ENCODE measurements at places on chromosomes 16 and 17.

GRCh38 chr16:49750341-49751000, 105.4 kb downstream of the ZNF423 start:
- no peak for DNase-seq

DNA sequence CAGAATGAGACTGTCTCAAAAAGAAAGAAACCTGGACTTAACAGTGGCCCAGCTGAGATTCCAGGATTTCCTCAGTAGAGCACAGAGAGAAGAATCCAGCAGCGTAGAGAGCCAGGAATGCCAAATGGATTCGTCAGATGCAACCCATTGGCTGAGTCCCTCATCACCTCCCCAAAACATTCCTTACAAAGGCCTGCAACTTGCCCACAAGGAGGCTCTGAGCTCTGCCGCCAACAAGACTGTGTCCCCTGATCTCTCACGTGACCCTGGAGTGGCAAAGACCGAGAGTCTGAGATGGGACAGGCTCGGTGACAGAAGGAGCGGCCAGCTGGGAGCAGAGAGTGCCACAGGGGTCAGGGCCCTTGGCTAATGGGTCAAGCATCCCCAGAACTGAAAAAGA, 6.9 kb upstream of the CHMP6 start:
- DNase-seq = no peak

DNA sequence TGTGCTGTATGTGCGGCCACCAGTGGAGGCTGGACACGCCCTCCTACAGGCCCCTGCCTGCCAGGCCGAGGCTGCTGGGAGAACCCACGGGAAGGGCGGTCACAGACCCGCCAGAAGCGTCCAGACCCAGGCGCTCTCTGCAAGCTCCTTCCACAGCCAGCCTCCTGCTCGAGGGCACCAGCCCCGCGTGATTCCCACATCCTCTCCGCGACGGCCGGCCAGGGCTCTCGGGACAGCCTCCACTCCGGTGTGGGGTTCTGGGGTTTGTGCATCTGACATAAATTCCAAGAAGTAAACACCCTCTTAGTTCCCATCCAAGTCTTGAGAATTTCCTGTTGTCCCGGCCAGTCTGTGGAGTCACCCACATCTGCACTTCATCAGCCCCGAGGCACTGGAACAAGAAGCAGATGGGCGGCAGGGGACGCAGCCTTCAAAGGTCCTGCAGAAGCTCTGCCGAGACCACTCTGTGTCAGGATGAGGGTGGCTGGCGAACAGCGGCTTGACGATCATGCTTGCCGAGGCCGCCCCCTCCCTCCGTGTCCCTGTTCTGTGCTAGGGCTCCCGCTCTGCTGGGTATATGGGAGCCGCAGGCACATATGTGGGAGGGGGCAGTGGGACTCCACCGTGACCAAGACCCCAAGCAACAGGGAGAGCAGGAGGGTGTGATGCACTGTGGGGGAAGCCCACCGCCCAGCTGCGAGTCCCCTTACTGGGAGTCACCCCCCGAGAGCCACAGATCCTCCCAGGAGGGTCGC, 2.4 kb upstream of the TMEM204 start:
- no peak for DNase-seq

DNA sequence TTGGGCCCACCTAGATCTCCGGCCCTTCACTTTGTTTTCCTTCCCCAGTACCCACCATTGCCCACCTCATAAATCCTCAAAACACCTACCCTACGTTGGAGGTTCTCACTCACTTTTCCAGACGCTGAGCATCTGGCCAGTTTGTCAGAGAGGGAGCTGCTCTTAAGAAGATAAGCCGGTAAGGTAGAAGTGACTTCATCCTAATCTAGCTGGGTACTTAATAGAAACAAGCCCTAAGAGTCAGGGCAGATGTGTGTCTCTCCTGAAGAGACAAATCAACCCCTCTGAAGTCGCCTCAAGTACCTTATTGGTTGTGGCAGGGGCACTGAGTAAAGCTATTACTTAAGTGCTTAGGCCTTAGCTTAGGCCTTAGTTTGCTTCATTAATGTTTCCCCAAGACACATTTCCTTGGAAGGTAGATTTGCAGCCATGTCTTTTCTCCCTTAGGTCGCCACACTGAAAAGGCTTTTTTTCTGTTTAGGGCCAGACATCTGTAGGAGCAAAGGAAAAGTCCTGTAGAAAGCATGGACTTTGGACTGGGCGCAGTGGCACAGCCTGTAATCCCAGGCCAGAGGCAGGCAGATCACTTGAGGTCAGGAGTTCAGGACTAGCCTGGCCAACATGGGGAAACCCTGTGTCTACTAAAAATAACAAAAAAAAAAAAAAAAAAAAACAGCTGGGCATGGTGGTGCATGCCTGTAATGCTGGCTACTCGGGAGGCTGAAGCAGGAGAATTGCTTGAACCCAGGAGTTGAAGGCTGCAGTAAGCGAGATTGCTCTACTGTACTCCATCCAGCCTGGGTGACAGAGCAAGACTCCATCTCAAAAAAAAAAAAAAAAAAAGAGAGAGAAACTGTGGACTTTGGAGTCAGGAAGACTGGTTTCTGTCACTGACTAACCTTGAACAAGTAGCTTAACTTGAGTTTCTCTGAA, 1.0 kb downstream of the TACO1 start:
- no peak for DNase-seq

DNA sequence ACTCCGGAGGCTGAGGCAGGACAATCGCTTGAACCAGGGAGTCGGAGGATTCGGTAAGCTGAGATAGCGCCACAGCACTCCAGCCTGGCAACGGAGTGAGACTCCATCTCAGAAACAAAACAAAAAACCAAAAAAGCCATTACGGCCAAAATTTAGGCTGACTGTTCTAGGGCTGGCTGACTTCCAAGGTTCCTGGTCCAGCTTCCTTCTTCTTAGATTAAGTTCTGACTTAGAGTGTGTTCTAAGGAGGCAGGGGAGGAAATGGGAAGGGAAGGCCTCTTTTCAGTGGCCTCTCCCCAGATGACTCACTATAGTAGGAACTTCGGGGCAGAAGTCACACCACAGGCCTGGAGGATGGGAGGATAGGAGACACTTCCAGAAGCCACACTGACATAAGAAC, 27.7 kb upstream of the CLEC18B start:
- DNase-seq = no peak

- no peak for DNase-seq
Observed at GRCh38 chr17:76585033-76585648, 519 bp downstream of the ST6GALNAC2 start.

DNA sequence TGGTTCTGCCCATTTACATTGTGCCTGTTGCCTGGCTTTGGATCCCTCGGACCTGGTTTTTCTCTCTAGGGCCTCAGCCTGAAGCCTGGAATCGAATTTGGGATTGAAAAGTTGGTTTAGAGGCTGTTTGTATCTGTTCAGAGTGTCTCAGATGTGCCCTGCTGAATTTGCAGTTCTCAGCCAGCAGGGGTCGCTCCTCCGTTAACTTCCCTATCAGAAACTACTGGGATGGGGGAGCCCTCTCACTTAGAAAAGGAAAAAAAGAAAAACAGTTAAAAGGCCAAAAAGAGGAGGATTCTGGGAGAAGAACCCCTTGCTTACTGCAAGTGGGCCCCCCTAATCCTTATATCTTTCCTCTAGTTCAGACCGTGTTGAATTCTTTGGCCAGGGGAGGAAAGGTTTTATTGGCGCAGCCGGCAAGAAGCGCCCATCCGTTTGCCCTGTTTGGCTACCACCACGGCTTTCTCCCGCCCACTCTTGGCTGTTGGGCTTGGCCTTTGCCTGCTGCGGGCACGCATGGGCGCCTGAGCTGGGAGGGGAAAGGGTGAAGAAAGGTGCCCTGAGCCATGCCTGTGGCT, 8.7 kb downstream of the FZD2 start:
- no peak for DNase-seq

DNA sequence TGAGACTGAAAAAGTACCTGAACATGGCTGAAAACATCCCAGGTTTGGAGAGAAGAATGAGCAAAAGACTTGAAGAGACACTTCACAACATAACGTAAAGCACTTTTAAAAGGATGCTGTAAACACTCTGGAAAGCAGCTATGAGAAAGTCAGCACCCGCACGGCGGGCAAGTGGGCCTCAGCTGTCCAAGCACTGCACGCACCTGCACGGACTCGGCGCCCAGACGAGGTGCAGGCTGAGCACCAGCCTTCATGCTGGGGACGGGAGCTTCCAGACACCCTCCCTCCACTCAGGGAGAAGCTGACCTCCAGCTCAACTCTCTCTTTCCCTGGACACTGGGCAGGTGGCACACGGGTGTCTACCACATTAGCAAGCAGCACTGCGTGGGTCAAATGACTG, 13.1 kb downstream of the CCDC57 start:
- DNase-seq = no peak

GRCh38 chr17:35795007-35795870, at the start of gene MMP28:
Gene MMP28 (minus strand): TSS chr17:35795641. CDS start chr17:35795377, 264 bp downstream.
- DNase-seq = no peak

DNA sequence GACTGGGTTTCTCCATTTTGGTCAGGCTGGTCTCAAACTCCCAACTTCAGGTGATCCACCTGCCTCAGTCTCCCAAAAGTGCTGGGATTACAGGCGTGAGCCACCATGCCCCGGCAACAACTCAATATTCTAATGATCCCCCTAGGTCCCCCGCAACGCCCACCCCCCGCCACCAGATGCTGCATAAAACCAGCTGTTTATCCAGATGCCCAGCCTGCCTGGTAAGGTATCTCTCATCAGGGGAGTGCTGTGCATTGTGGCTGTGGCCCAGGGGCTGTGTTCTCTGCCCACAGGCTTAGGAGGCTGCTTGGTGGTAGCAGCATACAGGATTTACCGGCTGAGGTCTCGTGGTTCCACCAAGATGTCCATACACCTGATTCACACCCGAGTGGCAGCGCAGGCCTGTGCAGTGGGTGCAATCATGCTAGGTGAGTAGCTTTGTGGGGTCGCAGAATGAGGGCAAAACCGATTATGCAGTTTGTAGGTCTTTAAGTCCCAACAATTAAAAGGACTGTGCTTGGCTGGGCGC, 1.3 kb downstream of the HIGD1B start:
- no peak for DNase-seq

GRCh38 chr16:27481282-27481934, 68.3 kb downstream of the GTF3C1 start:
- no peak for DNase-seq

DNA sequence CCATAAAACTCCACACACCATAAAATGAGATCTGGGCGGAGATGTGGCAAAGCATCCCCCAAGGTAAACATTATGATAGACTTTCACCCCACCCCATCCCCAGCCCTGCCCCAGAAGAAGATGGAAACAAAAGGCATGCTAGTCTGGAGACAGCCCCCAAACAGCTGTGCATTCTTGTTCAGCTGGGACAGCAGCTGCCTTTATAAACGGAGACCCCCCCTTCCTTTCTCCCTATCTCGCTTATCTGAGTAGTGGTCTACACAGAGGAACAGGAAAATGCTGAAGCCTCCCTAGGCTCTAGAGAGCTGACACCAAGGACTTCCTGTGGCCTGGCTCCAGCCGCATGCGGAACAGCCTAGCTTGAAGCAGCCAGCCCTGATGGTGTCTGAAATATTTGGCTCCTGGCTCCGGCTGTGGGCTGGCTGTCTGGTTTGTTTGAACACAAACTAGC, 190.3 kb upstream of the ANKFN1 start:
- DNase-seq = no peak

- no peak for DNase-seq
Observed at GRCh38 chr17:5678171-5678570, 93.9 kb upstream of the NLRP1 start.

GRCh38 chr16:82160226-82160625, 9.8 kb downstream of the MPHOSPH6 start:
- DNase-seq = no peak

DNA sequence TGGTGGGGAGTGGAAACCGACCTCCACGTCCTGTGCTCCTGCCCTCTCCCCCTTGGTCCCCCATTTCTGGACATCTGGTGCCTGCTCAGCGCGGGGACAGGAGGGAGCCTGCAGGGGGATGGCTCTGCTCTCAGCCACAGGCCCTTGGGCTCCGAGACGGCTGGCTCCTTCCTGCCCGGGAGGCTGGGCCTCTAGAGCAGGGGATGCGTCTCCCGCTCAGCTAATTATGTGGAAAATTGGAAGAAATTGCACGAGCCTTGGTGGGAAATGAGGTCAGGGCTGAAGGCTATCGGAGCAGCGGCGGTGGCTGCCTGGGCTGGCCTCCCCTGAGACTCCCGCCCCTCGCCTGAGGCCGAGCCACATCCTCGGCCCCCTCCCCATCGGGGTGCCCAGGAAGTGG, 154.6 kb upstream of the CIBAR2 start:
- no peak for DNase-seq

DNA sequence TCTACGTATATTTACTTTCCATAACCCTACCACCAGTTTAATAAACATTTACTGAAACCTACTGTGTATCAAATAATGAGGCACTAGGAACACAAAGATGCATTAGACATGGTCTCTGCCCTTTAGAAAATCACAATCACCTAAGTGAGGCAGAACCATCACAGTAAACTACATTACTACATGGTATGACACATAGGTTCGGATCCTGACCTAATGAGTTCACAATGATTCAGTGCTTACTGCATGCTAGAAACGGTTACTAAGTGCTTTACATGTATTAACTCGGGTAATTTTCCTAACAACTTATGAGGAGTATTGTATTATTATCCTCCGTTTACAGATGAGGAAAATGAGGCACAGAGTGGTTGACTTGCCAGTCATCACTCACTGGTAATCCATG, 5.2 kb upstream of the SYNRG start:
- no peak for DNase-seq

GRCh38 chr16:79599837-79600637, 500 bp downstream of the MAF start:
- DNase-seq = peak; percentile 4

GRCh38 chr17:75894049-75894733, 2.6 kb downstream of the TRIM65 start:
- no peak for DNase-seq

GRCh38 chr17:62723842-62724241, 84.3 kb downstream of the MARCHF10 start:
- no peak for DNase-seq

DNA sequence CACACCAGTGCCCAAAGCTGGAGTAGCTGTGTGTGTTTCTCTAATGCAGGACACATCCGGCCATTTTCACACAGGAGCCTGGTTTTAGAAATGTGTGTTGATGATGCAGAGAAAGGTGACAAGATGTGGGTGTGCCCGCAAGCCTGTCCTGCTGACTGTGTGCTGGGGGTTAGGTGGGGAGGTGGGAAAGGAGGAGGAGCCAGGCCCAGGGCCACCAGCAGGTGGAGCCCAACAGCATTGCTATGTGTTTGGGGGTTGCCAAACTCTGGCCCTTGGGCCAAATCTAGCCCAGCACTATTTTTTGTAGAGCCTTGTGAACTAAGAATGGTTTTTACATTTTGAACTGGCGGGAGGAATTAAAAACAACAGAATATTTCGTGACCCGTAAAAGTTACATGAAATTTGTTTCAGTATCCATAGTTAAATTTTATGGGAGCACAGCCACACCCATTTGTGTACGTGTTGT, 61.7 kb upstream of the LGALS9 start:
- peak; percentile 14 for DNase-seq

GRCh38 chr17:49748223-49748622, 15.7 kb downstream of the FAM117A start:
- no peak for DNase-seq

- DNase-seq = no peak
Observed at GRCh38 chr17:73305845-73306836, 5.7 kb downstream of the CDC42EP4 start.

DNA sequence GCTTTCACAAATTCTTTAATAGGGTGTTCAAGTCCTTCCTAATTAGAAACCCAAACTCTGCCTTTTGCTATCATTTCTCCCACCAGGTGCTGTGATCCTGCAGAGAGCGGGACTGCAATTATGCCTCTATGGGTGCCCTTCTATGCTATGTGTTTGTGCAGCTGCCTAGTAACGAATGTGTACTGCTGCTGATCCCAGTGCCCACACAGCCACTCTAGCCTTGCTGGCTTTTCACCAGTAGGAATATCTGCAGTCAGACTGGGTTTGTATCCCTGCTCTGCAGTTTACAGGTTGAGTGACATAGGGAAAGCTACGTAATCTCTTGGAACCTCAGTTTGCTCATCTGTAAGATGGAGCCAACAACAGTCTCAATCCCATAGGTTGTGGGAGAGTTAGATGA, 179.6 kb upstream of the IRX3 start:
- no peak for DNase-seq

Measured in stimulated activated CD8-positive, alpha-beta memory T cell treated with anti-CD3 and anti-CD28 coated beads, Interleukin-7, amount 100 ng/mL, for 1 hour (primary cell).